Stimulated activated CD4-positive, alpha-beta T cell treated with anti-CD3 and anti-CD28 coated beads, Interleukin-12 subunit alpha, Interleukin-12 subunit beta, amount 100 ng/mL, for 4 hours (primary cell): ENCODE measurements at places on chromosomes 11 and 22.
A peak's percentile ranks its signal among the peaks of the same experiment; 100 is the strongest.

DNA sequence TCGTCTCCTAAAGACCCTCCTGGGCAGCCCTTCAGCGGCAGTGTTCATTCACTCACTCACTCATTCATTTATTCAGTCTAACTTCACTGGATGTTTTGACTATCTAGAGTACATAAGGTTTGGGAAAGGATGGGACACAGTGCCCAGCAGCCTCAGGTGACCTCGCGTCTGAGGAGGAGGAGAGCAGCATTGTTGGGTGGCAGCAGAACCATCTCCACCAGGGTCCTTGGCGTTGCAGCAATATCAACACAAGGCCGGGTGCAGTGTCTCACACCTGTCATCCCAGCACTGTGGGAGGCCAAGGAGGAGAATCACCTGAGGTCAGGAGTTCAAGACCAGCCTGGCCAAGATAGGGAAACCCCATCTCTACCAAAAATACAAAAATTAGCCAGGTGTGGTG is 408.0 kb downstream of the BRD1 start:
- DNase-seq, result no peak

DNA sequence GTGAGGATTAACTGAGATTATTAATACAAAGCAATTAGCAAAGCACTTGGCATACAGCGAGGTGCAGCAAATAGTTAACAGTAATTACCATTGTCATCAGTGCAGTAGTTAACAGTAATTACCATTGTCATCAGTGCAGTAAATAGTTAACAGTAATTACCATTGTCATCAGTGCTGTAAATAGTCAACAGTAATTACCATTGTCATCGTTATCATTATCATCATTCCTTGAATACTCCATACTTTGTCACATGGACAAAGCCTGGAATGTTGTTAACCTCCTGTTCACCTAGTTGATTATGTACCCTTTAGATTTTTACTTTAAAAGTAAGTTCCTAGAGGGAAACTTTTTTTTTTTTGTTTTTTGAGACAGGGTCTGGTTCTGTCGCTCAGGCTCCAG is 19.5 kb upstream of the LYVE1 start:
- DNase-seq, result no peak

DNA sequence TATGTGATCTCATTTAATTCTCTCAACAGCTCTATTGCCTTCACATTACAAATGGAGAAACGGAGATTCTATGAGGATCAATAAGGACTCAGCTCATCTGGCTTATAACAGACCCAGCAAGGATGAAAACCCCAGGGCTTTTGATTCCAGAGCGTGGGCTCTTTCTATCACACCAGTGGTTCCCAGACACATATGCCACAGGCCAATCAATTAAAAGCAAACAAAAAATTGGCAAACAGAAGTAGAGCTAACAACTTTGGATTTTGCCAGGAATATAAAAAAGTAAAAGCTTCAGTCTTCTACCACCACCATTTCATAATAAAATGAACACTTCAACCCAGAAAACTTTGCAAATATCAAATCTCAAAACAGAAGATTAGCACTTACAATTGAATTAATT is 71.1 kb upstream of the FAT3 start:
- DNase-seq, result no peak

- no peak for DNase-seq
These were observed 924.4 kb upstream of the TENM4 start for GRCh38 chr11:80365076-80365725.

GRCh38 chr11:114077482-114078305 is 18.2 kb downstream of the ZBTB16 start:
- no peak for DNase-seq

DNA sequence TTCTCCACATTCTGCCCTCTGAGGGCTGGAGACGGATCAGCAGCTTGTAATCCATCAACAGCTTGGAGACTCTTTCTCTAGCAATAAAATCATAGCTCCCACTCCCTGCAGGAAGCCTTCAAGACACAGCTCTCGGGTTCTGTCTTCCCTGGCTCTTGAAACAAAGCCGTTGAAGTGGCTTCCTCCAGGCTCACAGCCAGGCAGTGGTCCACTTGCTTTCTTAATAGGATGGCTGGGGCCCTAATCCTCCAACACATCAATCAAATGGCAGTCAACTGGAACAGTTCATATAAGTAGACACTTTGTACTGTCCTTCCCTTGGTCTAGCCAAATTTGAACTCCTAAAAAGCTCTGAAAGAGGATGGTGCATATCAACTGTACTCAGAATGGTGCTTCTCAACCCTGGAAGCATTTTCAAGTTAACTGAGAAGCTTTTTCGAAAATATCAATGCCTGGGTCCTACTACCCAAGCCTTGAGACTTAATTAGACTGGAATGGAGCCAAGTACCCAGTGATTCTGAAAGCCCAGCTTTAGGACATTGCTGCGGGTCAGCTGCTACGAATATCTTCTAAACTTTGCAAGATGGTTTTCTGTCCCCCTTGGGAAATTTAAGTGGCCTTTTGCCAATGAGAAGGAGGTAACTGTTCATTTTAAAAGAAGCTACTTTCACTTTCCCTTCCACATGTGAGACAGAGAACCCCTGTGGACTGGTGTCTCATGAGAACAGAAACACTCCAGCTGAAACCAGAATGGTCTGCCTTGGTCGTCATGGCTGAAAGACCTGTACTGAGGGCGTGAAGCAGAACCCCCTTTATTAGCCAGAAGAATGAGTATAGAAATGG is 74.7 kb downstream of the SC5D start:
- no peak for DNase-seq

- no peak for DNase-seq
These were observed 68.7 kb upstream of the SYN3 start for GRCh38 chr22:33126881-33127280.

DNA sequence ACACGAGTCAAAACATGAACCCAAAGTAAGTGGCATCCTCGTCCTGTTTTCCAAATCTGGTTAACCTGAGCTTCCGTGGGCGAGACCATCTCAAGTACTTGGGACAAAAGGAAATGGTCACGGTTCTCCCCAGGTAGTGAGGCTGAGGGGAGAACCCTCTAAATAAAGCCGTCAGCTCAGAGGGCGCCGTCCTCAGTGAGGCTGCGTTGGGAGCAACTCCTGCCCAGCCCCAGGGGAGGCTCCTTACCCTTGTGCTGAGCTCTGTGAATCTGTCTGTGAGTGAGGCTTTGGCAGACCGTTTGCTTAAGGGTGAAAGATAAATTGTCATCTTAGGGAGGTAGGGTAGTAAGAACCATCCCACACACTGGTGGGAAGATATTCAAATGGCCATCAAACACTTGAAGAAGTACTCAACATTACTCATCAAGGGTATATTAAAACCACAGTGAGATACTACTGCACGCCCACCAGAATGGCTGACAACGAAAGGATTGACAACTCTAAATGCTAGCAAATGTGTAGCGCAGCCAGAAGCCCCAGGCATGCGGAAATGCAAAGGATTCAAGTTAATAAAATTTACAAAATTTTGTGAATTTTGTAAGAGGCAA is 321.0 kb downstream of the TBC1D22A start:
- no peak for DNase-seq

DNA sequence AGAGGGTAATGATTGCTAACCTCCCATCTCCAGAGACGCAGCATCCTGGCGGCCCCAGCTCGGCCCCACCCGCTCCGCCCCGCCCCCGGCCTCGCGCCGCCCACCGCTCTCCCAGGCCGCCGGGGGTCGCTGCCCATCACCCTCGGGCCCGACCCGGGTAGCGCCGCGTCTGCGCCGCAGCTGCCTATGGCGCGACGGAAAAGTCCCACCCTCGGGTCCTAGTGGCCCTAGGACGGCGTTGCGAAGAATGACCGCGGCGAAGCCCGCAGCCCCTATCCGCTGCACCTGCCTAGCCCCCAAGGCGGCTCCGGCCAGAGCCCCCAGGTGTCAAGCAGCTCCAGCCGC is 457 bp downstream of the CPSF7 start:
- DNase-seq, result peak; percentile 72

DNA sequence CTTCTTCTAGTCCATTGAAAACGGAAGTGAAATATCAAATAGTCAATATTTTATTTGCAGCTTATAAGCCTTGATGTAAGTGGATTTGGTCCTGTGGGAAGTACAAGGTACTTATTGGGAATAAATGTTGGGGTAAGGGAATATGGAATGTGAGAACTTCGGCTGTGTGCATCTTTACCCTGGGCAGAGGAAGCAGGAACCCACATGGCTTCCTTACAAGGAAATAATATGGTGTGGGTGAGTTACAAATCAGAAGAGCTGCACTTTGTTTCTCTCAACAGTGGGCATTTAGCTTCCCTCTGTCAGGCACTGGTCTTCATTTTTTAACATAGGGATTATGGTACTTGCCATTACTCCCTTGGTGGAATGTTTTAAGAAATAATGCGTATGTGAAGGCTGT is 77.9 kb downstream of the SCN3B start:
- DNase-seq, result no peak

GRCh38 chr11:128803449-128804245 is 63.4 kb downstream of the KCNJ1 start:
- DNase-seq, result no peak
